ENCODE measurements at places on chromosomes 4 and X. TPM values are rescaled to one million over a fixed set of nuclear protein-coding genes. Genes with fewer than 3 reads are reported as not detected.
A peak's percentile ranks its signal among the peaks of the same experiment; 100 is the strongest.

Gene HELQ
- 15.3 TPM for total RNA-seq

Gene ZFYVE28
- 5.6 TPM for total RNA-seq

Gene FRG2
- total RNA-seq, result not detected

Gene PAGE2B
- total RNA-seq, result not detected

DNA sequence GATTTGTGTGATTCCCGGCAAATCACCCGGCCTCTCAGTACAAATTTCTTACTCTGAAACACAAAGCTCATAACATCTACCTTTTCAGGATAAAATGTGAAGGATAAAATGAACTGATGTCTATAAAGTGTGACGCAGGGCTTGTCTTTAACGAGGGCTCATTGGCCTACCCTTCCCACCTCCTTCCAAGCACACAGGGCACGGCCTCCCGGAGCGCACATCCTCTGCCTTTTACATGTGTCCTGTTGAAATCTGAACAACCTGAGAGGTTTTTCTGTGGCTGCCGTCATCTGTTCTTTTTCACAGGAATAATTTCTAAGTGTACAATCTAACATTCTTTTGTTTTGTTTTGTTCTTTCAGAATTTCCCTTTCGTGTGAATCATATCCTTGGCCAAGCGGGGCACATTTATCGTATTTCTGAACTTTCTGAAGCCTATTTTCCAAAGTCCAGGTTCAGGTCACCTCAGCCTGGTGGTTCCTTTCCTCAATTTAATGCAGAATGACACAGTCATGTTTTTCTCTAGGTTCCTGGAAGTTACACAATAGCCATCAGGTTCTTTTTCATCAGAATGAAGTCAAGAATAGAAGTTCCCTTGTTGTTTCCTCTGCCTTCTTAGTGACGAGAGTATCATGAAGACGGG, 53.1 kb upstream of the SPRY1 start:
- no peak for DNase-seq

GRCh38 chrX:133482056-133482952, 67.0 kb upstream of the GPC4 start:
- DNase-seq, result no peak

DNA sequence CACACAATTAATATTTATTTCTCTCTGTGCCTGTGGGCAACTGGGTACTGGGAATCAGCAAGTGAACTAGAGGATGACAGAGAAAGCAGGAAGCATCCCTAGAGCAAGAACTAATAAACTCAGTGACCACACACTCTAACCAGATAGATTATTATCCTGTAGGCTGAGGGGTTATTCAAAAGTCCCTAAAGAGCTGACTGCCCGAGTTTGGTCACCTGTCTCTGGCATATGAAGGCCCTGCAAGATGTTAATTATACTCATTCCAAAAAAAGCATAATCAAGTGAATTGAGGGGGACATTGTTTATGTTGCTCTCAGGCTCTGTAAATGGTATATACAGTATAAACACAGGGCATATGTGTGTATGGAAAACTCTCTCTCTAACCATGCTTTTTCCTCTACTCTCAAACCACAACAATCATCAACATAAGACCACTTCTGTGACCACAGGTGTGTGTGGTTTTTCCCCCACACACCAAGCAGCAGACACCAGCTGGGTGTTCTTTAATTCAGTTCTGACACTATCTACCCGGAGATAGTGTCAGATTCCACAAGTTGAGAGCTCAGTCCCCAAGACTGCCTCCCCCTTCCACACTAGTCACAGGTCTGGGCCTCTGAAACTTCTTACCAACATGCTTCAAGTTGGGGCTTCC, 6.2 kb upstream of the HPSE start:
- no peak for DNase-seq

DNA sequence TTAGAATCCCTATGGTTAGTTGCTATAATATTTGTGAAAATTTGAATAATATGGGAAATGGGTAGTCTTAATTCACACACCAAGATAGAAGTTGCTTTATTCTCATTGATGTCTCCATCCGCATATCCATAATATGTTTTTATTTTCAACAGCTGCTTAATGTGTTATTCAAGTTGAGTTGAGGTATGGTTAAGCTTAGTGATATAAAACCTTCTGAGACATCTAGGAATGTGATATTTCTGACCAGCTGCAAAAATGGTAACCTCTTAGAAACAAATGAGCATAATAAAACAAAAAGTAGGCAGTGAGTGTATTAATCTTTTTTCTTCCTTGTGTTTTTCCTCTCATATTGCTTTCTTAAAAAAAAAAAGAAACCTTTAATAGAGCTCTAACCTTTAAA, 172.9 kb downstream of the TENM3 start:
- DNase-seq, result no peak

GRCh38 chrX:153181822-153182221, 2.7 kb downstream of the MAGEA1 start:
- no peak for DNase-seq

GRCh38 chr4:142350871-142351270, 495.2 kb downstream of the INPP4B start:
- no peak for DNase-seq

DNA sequence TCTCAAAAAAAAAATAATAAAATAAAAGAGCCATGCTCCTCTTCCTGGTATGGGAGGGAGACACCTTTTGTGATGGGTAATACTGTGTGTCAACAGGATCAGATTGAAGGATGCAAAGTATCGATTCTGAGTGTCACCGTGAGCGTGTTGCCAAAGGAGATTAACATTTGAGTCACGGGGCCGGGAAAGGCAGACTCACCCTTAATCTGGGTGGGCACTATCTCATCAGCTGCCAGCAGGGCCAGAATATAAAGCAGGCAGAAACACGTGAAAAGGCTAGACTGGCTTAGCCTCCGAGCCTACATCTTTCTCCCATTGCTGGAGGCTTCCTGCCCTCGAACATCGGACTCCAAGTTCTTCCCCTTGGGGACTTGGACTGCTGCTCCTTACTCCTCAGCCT, 95.4 kb downstream of the SHOX start:
- DNase-seq, result no peak

DNA sequence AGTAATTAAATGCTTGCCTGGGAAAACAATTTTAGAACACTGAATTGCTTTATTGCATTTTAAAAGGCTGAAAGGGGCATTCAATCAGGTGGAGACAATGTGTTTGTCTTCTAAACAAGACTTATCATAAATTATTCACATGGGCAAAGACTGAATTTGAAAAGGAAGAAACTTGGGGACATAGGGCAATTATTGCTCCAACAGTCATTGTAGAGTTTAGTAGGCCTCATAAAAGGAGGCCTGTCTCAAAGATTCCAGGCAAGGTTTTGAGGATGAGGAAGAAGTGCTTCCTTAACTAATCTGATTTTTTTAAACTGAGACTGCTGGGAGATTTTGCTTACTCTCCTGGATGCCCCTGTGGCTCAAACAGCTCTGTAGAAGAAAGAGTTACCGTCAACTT, 174.4 kb upstream of the RPS6KA3 start:
- no peak for DNase-seq

DNA sequence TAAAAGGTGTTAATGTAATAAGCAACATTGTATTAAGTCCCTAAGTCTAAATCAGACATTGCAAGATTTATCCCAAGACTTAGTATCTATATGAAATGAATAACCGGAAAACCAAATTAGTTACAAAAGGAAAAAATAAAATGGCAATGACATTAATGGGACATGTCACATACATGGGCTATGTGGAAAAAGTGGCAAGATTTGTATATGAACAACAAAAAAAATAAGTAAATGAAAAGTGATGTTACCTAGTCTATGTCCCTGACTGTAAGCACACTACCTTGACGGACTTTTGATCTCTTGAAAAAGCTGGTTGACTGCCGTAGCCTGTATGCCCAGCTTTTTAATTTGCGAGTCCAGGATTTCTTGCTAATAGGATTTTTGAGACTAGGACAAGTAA, 55.5 kb upstream of the FAM120C start:
- DNase-seq, result no peak

DNA sequence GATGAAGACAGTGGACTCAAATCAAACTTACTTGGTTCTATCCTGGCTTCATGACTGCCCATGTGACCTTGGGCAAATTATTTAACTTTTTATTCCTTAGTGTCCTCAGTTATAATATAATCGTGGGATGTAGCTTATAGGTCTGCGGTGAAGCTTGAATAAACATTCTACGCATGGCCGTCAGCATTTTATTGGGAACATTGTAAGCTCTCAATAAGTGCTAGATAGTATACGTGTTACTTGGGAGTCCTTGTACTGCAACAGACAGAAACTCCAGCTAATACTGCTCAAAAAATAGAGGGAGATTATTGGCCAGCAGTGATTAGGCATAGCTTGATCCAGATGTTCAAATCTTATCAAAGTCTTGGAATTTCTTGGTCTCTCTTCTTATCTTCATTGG, 104.8 kb downstream of the SYTL5 start:
- DNase-seq, result no peak

DNA sequence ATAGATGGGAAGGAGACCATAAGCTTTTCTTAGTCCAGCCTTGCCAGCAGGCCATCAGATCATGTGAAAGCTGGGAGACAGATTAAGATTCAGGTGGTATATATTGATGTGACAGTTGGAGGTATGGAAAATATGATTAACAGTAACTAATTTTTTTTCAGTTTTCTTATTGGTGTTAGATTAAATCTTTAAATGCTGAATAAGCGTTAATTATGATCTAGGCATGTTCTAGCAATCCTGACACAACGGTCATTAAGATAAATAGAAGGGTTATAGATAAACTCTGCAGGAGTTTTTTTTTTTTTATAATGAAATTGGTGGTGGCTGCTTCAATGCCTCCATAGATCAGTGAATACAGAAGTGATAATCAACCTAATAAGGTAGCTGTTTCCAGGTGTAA, 649.5 kb upstream of the TENM3 start:
- no peak for DNase-seq

- no peak for DNase-seq
Observed at GRCh38 chr4:94880956-94881355, 123.2 kb downstream of the BMPR1B start.

DNA sequence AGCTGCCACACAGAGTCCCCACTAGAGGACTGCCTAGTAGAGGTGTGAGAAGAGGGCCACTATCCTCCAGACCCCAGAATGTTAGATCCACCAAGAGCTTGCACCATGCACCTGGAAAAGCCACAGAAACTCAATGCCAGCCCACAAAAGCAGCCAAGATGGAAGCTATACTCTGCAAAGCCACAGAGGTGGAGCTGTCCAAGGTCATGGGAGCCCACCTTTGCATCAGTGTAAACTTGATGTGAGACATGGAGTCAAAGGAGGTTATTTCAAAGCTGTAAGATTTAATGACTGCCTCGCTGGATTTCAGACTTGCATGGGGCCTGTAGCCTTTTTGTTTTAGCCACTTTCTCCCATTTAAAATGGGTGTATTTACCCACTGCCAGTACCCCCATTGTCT, 1030.1 kb upstream of the GRIA3 start:
- DNase-seq, result no peak

- DNase-seq, result no peak
Observed at GRCh38 chr4:37540486-37540885, 145.7 kb downstream of the RELL1 start.

DNA sequence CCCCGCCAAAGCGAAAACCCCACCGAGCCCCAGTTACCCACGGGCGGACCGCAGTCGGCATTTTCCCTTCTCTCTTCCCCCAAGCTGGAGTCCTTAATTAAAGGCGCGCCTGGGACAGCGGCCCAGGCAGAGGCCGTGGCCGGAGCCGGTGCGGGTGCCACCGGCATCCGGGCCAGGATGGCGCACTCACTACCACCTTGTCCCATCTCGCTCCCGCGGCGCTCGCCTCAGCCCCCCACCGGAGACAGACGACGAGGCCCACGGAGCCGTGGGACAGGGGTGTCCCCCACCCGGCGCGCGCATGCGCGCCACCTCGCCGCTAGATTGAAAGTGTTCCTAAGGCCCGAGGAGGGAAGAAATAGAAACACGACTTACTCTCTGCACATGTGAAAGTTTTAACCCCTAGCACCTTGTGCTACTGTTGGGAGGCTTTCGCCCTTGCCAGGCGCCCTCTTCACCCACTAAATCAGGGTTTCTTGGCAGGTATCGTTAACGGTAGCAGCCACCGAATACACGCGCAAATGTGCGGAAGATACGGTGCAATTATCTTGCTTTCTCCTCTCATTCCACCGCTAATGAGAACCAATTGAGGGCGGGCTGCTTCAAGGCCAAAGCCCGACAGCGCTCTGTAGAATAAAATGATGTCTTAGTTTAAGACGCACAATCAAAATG, 64.3 kb upstream of the CCDC160 start:
- DNase-seq, result peak; percentile 50

DNA sequence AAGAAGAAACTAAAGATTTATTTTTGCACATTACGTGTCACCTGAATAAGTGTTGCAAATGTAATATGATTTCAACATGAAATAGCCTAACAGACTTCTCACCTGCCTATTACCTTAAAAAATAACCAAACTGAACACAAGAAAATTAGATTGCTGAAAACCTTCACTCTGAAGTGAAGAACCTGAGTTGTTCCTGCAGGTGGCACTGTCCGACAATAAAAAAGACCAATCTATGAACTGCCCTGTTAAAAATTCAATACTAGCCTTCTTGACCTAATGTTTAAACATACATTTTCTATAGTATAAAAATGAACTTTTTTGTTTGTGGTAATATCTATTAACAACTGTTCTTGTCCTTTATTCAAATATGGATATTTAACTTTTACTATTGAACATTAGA, 69.2 kb upstream of the PNPLA4 start:
- DNase-seq, result no peak

- DNase-seq, result no peak
Observed at GRCh38 chr4:101306225-101306624, 41.1 kb downstream of the PPP3CA start.

GRCh38 chr4:40918330-40918729, 168.6 kb downstream of the NSUN7 start:
- DNase-seq, result peak; percentile 64

- no peak for DNase-seq
Observed at GRCh38 chr4:98519268-98519977, 139.0 kb downstream of the TSPAN5 start.

DNA sequence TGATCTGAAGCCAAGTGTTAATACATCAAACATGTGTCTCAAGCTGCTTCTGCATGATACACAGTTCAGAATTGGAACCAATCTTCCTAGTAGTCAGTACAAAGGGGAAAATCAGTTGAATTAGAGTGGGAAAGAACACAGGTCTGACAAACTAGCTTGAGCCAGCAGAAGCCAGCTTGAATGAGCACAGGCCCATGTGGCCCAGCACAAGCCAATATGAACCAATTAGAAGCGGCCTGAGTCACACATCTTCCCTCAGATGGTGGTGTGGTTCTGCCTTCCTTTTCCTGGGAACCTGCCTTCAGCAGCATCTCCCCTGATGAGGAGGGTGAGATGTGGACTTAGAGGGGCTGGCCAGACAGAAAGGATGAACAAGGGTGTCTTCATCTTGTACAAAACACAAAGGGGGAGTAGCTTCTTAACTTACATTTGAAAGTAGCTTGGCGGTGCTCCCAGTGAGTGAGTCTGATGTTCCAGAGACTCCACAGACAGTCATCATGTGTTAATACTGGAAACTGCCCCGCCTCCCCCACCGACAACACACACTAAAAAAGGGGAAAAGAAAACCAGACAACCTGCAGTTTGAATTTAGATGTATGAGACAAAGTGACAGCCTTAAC, 72.0 kb downstream of the FRMPD4 start:
- peak; percentile 20 for DNase-seq

- no peak for DNase-seq
Observed at GRCh38 chr4:139416073-139416673, 37.7 kb upstream of the RAB33B start.

- no peak for DNase-seq
Observed at GRCh38 chr4:159429693-159430035, 326.8 kb downstream of the RAPGEF2 start.

All from left ventricle myocardium superior (tissue), 1 donor.